ENCODE measurements at places on chromosomes 11 and 22.

DNA sequence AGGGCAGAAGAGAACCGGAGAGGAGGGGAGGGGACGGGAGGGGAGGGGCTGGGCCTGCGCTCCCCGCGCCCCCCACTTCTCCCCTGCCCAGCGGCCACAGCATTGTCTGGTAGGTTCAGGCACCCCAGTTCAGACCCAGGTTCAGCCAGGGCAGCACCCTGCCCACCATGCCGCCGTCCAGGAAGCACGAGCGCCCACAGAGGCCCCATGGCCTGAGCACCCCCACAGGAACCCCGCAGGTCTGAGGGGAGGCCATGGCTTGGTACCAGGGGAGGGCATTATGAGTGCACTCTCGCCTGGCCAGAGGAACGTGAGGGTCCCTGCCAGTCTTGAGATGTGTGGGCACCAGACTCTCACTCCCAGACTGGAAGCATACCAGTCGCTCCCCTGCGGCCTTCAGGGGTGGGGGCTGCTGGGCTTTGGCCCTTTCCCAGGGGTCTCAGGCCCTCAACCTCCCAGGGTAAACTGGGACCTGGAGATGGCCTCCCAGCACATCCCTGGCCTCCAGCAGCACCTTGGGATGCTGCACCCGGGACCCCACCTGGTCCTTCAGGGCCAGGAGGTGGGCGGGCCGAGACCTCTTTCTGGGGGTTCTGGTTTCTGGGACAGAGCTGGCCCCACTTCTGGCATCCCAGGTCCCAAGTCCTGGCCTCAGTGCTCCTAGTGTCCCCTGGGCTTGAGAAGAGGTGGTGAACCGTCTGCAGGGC is 597 bp upstream of the PLXNB2 start:
- peak; percentile 7 for DNase-seq

DNA sequence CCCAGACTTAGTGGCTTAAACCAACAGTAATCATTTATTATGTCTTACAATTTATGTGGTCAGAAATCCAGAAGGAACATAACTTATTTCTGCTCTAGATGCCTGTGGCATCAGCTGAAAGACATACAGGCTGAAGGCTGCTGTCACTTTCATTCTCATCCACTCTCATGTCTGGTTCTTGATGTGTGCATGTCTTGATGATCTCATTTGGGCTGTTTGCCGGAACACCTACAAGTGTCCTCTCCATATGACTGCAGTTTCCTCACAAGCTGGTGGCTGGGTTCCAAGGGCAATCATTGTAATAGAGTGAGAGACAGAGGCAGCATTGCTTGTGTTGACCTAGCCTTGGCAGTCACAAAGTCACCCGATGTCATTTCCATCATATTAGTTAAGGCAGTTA is 1375.9 kb upstream of the RAG2 start:
- DNase-seq: peak; percentile 3

- DNase-seq: no peak
Observed at GRCh38 chr22:17955590-17956379, 68.6 kb downstream of the MICAL3 start.

DNA sequence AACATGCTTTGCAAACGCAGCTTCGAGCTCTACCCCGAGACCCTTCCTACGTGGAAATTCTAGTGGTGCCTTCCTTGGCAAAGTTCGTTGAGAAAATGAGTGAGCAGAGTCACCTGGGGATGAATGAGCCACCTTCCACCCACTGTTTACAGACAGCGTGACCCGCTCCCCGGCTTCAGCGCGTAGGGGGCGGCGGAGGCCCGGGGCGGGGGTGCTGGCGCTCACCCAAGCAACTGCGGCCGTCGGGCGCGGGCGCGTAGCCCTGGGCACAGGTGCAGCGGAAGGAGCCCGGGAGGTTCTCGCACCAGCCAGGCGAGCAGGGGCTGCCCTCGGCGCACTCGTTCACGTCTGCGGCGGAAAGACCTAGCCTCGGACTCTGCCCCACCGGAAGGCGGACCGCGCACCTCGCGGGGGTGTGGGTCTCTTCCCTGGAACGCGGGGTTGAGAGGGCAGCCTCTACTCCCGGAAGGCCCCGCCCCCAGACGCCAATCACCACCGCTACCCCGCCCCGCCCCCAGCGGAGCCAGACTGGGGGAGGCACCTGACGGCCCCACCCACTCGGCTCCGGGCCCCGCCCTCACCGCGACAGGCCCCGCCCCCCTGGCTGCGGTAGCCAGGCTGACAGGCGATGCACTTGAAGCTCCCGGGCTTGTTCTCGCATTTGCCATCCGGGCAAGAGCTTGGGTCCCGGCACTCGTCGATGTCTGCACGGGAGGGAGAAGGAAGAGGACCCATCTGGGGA is 11.8 kb downstream of the LTBP3 start:
- no peak for DNase-seq

- DNase-seq: no peak
Observed at GRCh38 chr11:127607487-127608085, 607.0 kb upstream of the KIRREL3 start.

DNA sequence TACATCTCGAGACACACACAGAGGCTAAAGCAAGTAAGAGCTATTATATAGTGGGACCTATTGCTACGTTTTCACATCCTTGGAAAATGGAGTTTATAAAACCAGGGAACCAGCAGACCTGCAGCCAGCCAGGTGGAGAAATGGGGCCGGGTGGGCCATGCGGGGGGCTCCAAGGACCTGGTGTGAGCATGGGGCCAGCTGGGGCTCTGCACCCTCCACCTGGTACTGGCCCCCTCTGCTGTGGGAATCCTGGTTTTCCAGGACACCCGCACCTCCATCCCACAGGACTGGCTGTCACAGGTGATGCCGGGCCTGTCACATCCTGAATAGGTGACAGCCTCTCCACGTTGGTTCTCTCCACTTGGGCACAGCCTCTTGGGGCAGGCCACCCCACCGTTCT is 11.3 kb downstream of the DHCR7 start:
- no peak for DNase-seq

DNA sequence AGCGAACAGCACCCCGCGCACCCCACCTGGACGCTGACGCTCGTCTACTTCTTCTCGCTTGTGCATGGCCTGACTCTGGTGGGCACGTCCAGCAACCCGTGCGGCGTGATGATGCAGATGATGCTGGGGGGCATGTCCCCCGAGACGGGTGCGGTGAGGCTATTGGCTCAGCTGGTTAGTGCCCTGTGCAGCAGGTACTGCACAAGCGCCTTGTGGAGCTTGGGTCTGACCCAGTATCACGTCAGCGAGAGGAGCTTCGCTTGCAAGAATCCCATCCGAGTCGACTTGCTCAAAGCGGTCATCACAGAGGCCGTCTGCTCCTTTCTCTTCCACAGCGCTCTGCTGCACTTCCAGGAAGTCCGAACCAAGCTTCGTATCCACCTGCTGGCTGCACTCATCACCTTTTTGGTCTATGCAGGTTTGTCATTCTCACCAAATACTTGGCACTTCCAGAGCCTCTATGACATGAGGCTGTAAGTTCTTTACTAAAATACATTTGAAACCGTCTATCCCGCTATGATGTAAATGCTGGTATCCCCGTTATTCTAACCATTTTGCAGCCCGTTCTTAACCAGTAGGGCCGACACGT is 535 bp downstream of the AQP11 start:
- no peak for DNase-seq

DNA sequence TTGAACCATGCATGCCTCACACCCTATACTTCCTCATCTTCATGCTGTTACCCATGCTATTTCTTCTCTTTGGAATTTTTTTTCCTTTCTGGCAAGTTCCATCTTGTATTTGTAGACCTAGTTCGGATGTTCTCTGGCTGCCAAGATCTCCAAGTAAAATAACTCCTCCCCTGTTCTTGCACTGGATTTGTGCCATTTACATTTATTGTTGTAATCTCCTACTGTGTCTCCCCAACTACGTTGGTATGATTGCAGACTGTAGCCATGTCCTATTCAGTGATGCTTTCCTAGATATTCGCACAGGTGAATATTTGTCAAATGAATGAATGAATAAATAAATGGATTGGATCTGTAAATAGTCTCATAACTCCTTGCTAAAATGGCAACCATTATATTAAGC is 546.0 kb downstream of the MN1 start:
- DNase-seq: no peak

DNA sequence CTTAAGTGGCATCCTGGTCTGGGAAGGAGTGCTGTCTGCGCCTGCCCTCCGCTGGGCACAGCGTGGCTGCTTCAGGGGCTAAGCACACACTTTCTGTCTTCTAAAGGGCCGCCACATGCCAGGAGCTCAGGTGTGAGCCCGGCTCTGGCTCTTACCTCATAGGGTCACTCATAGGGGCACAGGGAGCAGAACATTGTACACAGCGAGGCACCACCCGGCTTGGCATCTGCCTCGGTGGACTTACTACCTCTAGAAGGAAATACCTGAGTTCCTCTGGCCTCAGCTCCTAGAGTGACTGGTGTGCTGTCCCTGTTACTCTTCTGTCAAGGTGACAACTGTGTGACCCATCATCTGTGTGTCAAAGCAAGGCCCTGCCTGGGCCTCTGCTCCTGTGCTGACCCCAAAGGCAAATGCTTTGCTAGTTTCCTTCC is 13.4 kb downstream of the NEAT1 start:
- peak; percentile 34 for DNase-seq

- no peak for DNase-seq
Observed at GRCh38 chr11:110855191-110855590, 143.0 kb upstream of the ARHGAP20 start.

DNA sequence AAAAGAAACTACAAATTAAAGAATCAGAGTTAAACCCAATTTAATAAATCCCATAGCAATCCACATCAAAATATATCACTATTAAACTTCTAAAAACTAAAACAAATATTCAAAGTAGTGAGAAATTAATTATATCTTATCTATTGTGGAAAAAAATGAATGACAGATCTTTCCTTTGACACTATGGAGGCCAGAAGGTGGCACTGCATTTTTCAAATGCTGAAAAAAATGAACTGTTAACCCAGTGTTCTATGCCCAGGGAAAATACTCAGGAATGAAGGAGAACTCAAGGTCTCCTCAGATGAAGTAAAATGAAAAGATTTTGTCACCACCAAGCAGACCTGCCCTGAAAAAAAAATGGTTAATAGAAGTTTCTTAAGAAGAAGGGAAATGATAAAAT is 27.7 kb downstream of the TYR start:
- DNase-seq: no peak

- DNase-seq: no peak
Observed at GRCh38 chr22:18021431-18021830, 2.9 kb downstream of the MICAL3 start.

DNA sequence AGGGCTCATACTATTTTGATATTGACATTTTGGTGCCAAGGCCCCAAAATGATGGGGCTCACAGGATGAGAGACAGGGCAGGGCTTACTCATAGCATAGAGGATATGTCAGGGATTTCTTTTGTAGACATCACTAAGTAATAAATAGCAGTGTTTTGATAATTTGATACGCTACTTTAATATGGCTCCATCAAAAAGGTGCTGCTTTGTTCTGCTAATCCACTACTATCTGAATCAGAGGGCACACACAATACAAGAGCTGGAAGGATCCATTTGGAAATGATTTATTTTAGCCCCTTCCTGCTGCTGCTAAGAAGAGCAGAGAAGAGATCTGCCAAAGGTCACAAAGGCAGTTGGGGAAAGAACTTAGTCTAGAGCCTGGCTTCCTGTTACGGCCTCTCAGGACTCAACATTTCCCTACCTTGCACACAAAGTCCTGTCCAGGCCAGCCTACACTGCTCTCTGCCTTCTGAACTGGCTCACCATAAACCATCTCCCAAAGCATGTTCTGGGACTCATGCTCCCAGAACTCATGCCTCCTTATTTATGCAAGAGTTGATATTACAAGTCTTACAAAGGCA is 261.3 kb upstream of the ARHGAP20 start:
- no peak for DNase-seq

GRCh38 chr11:67248653-67249052 is 17.6 kb upstream of the GRK2 start:
- DNase-seq: peak; percentile 92

DNA sequence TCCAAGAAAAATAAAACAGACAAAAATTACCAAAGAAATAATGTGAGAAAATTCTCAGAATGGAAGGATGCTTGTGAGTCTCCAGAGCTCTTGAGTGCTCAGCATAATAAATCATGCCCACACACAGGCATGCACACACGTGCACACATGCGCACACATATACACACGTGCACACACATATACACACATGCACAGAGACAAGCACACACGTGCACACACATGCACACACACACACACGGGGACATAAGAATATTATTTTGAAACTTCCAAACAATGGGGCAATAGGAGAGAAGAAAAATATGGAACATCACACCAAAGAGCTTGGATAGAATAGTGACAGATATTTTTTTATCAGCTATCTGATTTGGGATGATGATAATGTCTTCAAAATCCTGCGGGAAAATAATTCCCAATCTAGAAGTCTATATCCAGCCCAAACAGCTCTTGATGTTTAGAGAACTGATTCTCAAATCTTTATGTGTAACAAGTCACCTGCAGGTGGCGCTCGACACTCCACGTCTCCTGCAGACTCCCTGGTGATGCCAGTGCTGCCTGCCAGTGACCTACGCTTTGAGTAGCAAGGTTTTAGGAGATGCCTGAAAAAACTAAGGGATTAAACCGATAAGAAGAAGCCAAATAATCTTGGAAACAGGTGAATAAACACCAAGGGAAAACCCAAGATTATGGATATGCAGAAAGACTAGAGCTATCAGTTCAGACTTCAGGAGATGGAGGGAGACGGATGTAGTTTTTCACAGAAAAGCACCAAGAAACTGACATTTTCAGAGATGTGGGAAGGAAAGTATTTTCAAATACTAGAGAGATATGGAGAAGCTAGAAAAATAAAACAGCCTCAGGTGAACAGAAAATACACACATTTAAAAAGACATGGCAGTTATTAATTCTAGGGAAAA is 743.6 kb downstream of the ETS1 start:
- peak; percentile 87 for DNase-seq
